Pulmonary artery endothelial cell (primary cell): ENCODE measurements at places on chromosomes 3 and 15. TPM values are rescaled to one million over a fixed set of nuclear protein-coding genes. Genes with fewer than 3 reads are reported as not detected.

The CCR9 gene
- not detected in 2 replicates for total RNA-seq

The LAMB2 gene
- total RNA-seq: 470 and 504 TPM in 2 replicates

The DPPA4 gene
- not detected in 2 replicates for total RNA-seq

The TLR9 gene
- total RNA-seq: 0.04 TPM in 1 of 2 replicates, not detected in the other

The ACAD11 gene
- 20.7 and 28.2 TPM in 2 replicates for total RNA-seq

The LRRIQ4 gene
- total RNA-seq: 0.07 TPM in 1 of 2 replicates, not detected in the other

The RETNLB gene
- not detected in 2 replicates for total RNA-seq

The SLMAP gene
- 38.1 and 43.0 TPM in 2 replicates for total RNA-seq

The ZIC1 gene
- 2.1 and 6.9 TPM in 2 replicates for total RNA-seq

The NRROS gene
- 2.0 and 4.8 TPM in 2 replicates for total RNA-seq

The SPINK8 gene
- not detected in 2 replicates for total RNA-seq

The BCL2A1 gene
- 0.21 and 2.1 TPM in 2 replicates for total RNA-seq

The ETFA gene
- total RNA-seq: 177 and 189 TPM in 2 replicates

The RHOV gene
- 0.07 TPM in 1 of 2 replicates, not detected in the other for total RNA-seq

The AGBL1 gene
- not detected in 2 replicates for total RNA-seq

The TRNT1 gene
- total RNA-seq: 22.6 and 28.8 TPM in 2 replicates

The ANKRD34C gene
- total RNA-seq: not detected in 2 replicates

The MUC20 gene
- 0.20 TPM in 1 of 2 replicates, not detected in the other for total RNA-seq

The NR2E3 gene
- 0.11 TPM in 1 of 2 replicates, not detected in the other for total RNA-seq

The GHSR gene
- total RNA-seq: not detected in 2 replicates

The GPR149 gene
- total RNA-seq: not detected in 2 replicates
